Left renal cortex interstitium (tissue), 4 donors: ENCODE measurements at places on chromosomes 16 and 17. TPM values are rescaled to one million over a fixed set of nuclear protein-coding genes. Genes with fewer than 3 reads are reported as not detected.

GRCh38 chr17:51045621-51046020, 75.0 kb downstream of the SPAG9 start:
- DNase-seq, result no peak

GRCh38 chr17:54544249-54544648, 356.4 kb upstream of the TOM1L1 start:
- DNase-seq, result no peak

DNA sequence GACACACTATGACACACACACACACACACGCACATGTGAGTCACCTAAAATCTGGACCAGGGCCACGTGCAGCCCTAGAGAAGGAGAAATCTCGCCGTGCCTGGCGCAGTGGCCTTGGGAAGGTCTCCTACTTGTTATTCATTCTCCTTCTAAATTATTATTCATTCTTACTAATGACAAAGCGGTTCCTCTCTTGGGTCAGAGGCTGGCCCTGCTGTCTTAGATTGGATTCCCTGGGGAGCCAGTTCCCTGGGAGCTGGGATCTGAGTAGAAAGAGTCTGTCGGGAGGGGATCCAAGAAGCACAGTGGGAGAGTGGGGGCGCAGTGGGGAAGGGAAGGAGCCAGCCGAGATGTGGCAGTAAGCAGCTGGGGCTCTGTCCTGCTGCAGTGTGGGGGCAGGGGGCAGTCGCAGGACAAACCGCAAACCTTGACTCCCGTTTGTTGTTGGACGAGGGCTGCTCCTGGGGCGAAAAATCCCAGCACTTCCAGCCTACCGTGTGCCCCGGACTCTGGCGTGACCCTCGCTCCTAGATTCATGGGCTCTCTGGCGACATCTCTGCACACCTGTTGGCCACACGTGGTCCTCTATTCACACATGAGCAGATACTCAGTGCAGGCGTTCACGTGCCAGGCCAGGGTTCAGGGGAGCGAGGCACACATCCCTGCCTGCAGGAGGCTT, 18.7 kb upstream of the JPH3 start:
- no peak for DNase-seq

BAIAP3 gene
- polyA plus RNA-seq, result 6.2 TPM

DNA sequence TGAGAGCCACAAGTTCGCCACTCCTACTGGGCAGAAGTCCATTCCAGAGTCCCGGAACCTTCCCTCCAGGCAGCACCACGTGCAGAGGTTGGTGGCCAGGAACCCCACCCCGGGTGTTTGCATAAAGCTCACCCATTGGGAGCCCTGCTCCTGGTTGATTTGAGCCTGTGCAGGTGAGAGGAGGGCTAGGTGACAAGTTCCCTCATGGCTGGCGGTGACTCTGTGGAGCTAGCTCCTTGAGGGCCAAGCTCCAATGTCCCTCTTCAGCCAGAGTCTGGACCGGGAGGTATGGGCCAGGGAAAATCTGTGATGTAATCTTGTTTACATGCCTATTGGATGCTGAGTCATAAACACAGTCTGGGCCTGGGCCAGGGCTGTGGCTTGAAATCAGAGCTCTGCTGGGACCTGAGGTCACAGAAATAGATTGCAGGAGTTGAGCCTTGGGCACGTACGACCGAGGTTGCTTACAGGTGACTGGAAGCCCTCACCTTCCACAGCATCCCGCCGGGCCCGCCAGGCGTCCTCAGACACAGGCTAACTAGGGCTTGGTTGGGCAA, 118.9 kb downstream of the AATF start:
- DNase-seq, result no peak

ADCY7 gene
- polyA plus RNA-seq, result 5.2 TPM

ITGAD gene
- 0.43 TPM for polyA plus RNA-seq

KRTAP9-8 gene
- polyA plus RNA-seq, result not detected

KIF1C gene
- 77.1 TPM for polyA plus RNA-seq

OGFOD1 gene
- polyA plus RNA-seq, result 35.3 TPM

CMTM2 gene
- polyA plus RNA-seq, result 0.31 TPM
